ENCODE measurements at places on chromosomes 2 and 18. TPM values are rescaled to one million over a fixed set of nuclear protein-coding genes. Genes with fewer than 3 reads are reported as not detected.

DNA sequence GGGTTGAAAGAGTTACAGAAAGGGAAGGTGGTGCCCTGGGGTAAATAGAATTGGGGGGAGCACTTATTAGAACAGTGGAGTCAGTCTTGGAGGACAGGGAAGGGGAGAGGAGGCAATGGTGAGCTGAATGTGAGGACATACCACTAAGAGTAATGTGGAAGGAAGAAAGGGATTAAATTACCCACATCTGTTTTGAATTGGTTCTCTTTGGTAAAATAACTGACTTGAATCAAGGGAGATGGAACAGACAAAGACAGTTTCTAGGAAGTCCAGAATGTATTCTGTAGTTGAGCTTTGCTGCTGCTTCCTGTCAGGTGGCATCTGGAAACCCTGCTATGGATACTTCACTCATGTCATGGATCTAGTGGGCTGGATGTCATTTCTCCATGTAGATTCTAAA, 6.7 kb downstream of the SETBP1 start:
- DNase-seq, result peak; percentile 45
- H3K4me1 ChIP-seq, result peaks cover 14% of the 10 kb centered on the region
- H3K27ac ChIP-seq, result no peak overlapping the region
- H3K27me3 ChIP-seq, result no peaks in the 10 kb centered on the region
- H3K36me3 ChIP-seq, result no peaks in the 10 kb centered on the region

DNA sequence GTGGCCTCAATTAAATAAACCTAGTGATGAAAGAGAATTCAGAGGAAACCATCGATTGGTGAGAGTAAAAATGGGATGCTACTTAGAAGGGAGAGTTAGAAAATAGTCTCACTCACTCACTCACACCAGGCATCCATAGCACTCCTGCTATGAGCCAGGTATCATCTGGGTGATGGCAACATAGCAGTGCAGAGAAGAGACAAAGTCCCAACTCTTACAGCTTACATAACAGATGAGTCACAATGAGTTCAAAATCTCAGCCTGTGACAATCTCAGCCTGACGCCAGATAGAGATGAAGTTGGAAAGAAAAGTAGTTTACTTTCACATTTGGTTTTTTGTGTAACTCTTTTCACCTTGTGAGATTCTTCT, 55.4 kb upstream of the THOC1 start:
- H3K4me1 ChIP-seq, result no peaks in the 10 kb centered on the region
- no peaks in the 10 kb centered on the region for H3K27me3 ChIP-seq
- no peak overlapping the region for H3K27ac ChIP-seq
- DNase-seq, result no peak

- peak overlapping the region; percentile 29 for H3K27ac ChIP-seq
- no peaks in the 10 kb centered on the region for H3K36me3 ChIP-seq
- DNase-seq, result peak; percentile 29
- H3K4me1 ChIP-seq, result peaks cover 21% of the 10 kb centered on the region
These were observed 4.1 kb downstream of the BCL11A start for GRCh38 chr2:60549238-60549927.

GRCh38 chr2:239830121-239831000, 194.8 kb downstream of the NDUFA10 start:
- H3K27ac ChIP-seq, result no peak overlapping the region
- DNase-seq, result no peak
- no peaks in the 10 kb centered on the region for H3K36me3 ChIP-seq

GRCh38 chr2:113211226-113212105, 37.7 kb downstream of the PSD4 start:
- H3K27me3 ChIP-seq, result no peaks in the 10 kb centered on the region
- peaks cover 34% of the 10 kb centered on the region for H3K4me1 ChIP-seq

The RAX gene
- total RNA-seq, result 19.3 TPM

DNA sequence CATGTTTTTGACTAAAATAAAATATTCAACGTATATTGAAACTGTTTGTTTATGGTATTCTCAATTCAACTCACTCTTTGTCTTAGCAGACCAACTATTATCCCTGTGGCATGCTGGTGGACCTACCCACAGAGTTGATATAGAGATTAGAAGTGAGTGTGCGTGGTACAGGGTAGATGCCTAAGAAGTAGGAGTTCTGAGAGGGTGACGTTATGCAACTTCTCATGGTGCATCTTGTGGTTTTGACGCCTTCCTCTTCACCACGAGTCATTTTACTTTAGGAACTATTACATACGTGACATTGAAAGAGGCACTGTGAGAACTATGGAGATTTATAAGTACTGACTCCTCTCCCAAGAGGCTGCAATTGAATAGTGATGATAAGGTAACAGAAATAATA, 26.6 kb upstream of the NAPG start:
- no peak for DNase-seq
- H3K27me3 ChIP-seq, result no peaks in the 10 kb centered on the region

GRCh38 chr2:160306985-160307384, 106.9 kb upstream of the ITGB6 start:
- no peak overlapping the region for H3K27ac ChIP-seq
- H3K36me3 ChIP-seq, result peaks cover 4% of the 10 kb centered on the region
- H3K4me1 ChIP-seq, result no peaks in the 10 kb centered on the region
- H3K27me3 ChIP-seq, result no peaks in the 10 kb centered on the region
- H3K4me3 ChIP-seq, result no peak overlapping the region
- no peak for DNase-seq

DNA sequence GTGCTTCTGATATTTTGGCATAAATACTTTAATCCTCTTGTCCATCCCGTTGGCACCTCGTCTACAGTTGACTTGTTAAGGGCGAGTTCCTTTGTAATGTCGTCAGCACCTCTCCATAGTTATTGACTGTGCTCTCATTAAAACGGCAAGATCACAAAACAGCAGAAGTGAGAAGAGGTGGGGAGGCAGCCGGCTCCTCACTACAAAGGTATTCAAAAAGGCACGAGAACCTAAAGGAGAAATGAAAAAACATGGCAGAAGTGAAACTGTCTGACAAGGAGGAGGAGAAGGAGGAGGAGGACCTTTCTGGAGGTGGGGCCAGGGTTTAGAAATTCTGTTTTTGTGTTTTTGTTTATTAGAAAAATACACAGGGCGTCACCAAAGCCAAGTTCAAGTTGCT, 235.6 kb downstream of the BCL11A start:
- H3K27me3 ChIP-seq, result peaks cover 59% of the 10 kb centered on the region
- no peak overlapping the region for H3K27ac ChIP-seq
- no peak for DNase-seq

DNA sequence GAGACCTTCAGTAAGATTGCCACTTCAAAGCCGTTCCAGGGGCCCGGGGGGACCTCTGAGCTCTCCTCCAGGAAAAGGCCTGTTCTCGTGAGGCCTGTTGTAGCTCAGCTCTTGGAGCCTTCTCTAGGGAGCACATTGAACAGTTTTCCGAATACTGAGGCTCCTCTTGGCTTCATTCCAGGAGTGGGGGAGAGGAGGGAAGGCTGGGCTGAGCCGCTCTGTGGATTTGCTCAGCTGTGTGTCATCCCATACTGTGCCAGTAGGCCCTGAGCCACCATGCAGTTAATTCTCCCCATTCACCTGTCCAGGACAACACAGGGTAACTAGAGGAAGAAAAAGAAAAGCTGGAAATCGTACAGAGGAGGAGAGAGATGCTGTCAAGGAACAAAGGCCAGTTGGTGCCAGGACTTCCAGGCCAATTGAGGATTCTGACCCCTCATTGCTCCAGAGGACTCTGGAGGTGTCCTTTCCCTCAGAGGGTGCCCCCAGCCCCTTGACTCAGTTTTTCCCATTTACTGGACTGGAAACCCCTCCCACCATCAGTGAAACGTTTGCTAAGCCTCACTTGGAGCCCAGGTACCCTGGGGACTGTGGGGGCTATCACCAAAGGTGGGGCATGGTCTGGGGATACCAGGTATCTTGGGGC, 41.4 kb downstream of the HS1BP3 start:
- H3K4me3 ChIP-seq, result no peak overlapping the region
- no peaks in the 10 kb centered on the region for H3K36me3 ChIP-seq
- no peaks in the 10 kb centered on the region for H3K27me3 ChIP-seq
- DNase-seq, result peak; percentile 57

The ITGB6 gene
- not detected for total RNA-seq

DNA sequence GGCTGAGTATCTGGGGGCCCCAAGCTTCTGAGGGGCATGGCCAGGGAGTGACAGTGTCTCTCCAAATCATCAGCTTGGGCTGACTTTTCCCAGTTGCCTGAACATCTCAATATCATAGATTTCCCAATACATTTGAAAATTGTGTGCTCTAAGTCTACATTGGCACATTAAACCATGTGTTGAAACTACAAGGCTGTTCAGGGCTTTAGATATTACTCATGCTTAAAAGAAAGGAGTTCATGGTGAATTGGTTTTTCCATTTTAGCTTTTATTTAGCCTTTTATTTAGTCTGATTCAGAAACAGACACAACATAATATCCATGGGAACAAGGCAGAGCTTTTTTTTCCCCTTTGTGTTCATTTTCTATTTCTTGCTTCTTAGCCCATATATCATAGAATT, 49.9 kb upstream of the GALR1 start:
- H3K4me3 ChIP-seq, result no peak overlapping the region
- H3K36me3 ChIP-seq, result no peaks in the 10 kb centered on the region
- no peak for DNase-seq
- H3K4me1 ChIP-seq, result no peaks in the 10 kb centered on the region
- no peak overlapping the region for H3K27ac ChIP-seq
- no peaks in the 10 kb centered on the region for H3K27me3 ChIP-seq

GRCh38 chr18:54742659-54743604, 85.3 kb upstream of the RAB27B start:
- no peak overlapping the region for H3K4me3 ChIP-seq
- H3K27me3 ChIP-seq, result no peaks in the 10 kb centered on the region
- no peak for DNase-seq
- no peak overlapping the region for H3K27ac ChIP-seq
- no peaks in the 10 kb centered on the region for H3K36me3 ChIP-seq
- no peaks in the 10 kb centered on the region for H3K4me1 ChIP-seq

GRCh38 chr2:218169757-218170546, 3.2 kb upstream of the CXCR1 start:
- no peaks in the 10 kb centered on the region for H3K4me1 ChIP-seq
- no peaks in the 10 kb centered on the region for H3K36me3 ChIP-seq
- H3K27me3 ChIP-seq, result peaks cover 7% of the 10 kb centered on the region
- H3K4me3 ChIP-seq, result no peak overlapping the region

The KCNG2 gene
- not detected for total RNA-seq

The ATP6V1B1 gene
- 6.5 TPM for total RNA-seq

- peaks cover 43% of the 10 kb centered on the region for H3K4me1 ChIP-seq
- DNase-seq, result no peak
- H3K4me3 ChIP-seq, result peak overlapping the region; percentile 91
These were observed 4.2 kb downstream of the IRS1 start for GRCh38 chr2:226795281-226796011.

The POTEI gene
- not detected for total RNA-seq

- peaks cover 13% of the 10 kb centered on the region for H3K36me3 ChIP-seq
- no peaks in the 10 kb centered on the region for H3K4me1 ChIP-seq
- no peak for DNase-seq
- H3K27me3 ChIP-seq, result no peaks in the 10 kb centered on the region
- H3K4me3 ChIP-seq, result no peak overlapping the region
- no peak overlapping the region for H3K27ac ChIP-seq
These were observed 42.5 kb upstream of the TTC32 start for GRCh38 chr2:19944205-19944845.

DNA sequence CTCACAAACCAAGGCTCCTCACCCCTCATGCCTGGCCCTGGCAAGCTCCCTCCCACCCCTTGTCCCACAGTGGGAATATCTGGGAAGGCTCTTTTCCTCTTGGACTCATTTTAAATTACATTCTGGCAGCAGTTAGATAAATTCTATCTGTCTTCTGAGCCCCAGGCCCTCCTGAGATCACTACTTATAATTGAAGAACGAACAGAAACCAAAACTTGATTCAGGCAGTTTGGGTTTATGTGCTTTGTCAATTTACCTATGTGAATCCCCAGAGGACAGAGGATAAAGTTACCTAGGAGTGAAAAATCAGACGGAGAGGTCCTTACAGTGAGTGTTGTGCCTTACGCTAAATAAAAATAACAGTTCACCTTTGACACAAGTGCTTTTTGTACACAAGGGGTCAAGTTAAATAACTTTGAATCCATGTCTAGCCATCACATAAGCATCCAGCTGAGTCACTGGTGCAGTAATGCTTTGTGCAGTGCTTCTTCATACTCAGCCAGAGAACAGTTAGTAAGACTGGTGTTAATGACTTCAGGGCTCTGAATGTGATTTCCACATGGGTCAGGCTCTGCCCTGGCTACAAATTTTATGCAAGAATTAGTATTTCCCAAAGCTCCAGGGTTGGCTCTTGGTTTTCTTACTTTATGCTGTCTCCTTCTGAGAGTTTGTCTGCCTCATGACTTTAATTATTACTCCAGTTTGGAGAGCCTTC, 329.3 kb downstream of the INSIG2 start:
- H3K4me1 ChIP-seq, result no peaks in the 10 kb centered on the region
- H3K27ac ChIP-seq, result no peak overlapping the region
- no peaks in the 10 kb centered on the region for H3K36me3 ChIP-seq
- H3K27me3 ChIP-seq, result no peaks in the 10 kb centered on the region

DNA sequence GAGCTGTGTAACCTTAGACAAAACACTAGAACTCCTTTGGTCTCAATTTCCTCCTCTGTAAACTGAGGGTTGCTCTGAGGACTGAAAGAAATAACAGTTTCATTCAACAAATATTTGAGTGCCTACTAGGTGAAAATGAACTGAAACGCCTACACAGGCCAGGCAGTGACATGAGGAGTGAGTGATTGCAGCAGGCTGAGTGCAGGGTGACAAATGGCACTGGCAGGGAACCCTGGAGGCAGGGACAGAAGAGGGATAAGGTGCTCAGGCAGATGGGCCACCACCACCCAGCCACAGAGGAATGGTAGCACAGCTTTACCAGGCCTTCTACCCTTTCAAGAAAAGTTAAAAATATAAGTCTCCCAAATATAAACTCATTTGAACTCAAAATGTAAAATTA, 11.5 kb upstream of the RNU4ATAC start:
- H3K4me3 ChIP-seq, result no peak overlapping the region
- no peak overlapping the region for H3K27ac ChIP-seq
- H3K36me3 ChIP-seq, result peaks cover 19% of the 10 kb centered on the region
- DNase-seq, result no peak
- H3K4me1 ChIP-seq, result no peaks in the 10 kb centered on the region
- H3K27me3 ChIP-seq, result no peaks in the 10 kb centered on the region

DNA sequence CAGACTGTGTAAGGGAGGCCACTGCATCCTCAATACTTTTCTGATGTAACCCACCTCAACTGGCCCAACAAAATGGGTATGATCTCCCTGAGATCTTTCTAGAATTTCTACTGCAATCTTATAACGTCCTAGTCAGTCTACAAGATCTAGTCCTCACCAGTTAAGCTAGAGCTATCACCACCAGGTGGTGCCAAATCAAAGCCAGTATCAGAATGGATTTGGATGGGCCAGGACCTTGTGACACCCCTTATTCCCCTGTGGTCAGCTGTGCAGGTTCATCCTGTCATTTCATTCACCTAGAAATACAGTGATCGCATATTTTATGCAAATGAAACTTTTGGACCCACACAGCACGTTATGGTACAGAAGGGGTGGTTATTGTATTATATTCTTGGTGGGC, 90.3 kb downstream of the OLA1 start:
- peak; percentile 58 for DNase-seq
- no peak overlapping the region for H3K4me3 ChIP-seq
- H3K27ac ChIP-seq, result no peak overlapping the region
- H3K27me3 ChIP-seq, result no peaks in the 10 kb centered on the region
- no peaks in the 10 kb centered on the region for H3K4me1 ChIP-seq
- no peaks in the 10 kb centered on the region for H3K36me3 ChIP-seq

GRCh38 chr2:9738535-9739496, 104.5 kb upstream of the TAF1B start:
- H3K4me3 ChIP-seq, result no peak overlapping the region
- DNase-seq, result no peak
- no peak overlapping the region for H3K27ac ChIP-seq
- no peaks in the 10 kb centered on the region for H3K4me1 ChIP-seq

GRCh38 chr2:127043367-127044164, 63.4 kb downstream of the BIN1 start:
- DNase-seq, result no peak
- no peaks in the 10 kb centered on the region for H3K4me1 ChIP-seq
- H3K4me3 ChIP-seq, result no peak overlapping the region
- no peaks in the 10 kb centered on the region for H3K36me3 ChIP-seq
- no peaks in the 10 kb centered on the region for H3K27me3 ChIP-seq

The TGIF1 gene
- total RNA-seq, result 86.9 TPM

Data from A673 (cell line).